ENCODE measurements at places on chromosomes 2 and 18.
A peak's percentile ranks its signal among the peaks of the same experiment; 100 is the strongest.

DNA sequence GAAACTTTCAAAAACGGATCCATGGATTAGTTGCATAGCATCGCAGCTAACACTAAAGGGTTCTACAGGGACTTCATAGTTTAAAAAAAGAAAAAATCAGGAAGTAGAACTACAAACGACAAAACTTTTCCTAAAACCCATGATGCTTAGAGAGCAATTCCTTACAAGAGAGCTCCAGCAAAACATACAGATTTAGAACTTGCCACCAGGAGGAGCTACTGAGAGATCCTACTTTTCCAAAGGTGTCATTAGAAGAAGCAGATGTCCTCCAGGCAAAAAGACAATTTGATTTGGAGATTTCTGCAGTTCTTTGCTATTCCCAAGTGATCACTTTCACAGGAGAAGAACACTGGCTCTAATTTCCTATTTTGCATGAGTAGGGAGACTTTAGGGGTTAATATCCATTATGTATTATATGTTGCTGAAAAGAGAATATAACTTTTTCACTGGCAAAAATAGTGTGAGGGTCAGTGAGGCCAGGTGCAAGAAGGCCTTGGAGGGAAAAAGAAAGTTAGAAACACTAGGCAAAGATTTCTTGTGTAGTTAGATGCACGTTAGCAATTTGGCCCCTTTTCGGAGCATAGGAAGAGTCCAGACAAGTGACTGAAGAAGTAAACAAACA is 436.2 kb downstream of the SUCLG1 start:
- DNase-seq = no peak

GRCh38 chr18:36812678-36813077 is 16.1 kb downstream of the TPGS2 start:
- no peak for DNase-seq

- no peak for DNase-seq
These were observed 32.8 kb downstream of the MAIP1 start for GRCh38 chr2:199988151-199988550.

DNA sequence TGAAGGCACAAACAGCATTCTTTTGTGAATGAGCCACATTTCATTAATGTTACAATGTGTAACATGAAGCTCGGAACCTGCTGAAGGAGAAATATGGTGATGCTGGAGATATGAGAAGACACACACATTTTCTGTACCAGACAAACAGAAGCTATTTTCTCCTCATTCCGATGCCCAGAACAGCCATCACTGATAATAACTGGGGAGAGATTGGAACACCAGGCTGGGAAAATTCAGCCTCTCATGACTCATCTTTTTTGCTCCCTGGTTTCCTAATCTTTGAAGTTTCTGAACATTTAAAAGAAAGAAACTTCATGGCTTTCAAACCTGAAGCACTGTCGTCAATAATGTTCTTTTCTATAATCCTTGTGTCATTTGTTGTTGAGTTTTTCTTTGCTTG is 110.9 kb downstream of the LYPD6 start:
- no peak for DNase-seq

- peak; percentile 78 for DNase-seq
These were observed 31.8 kb downstream of the KLF7 start for GRCh38 chr2:207133820-207134519.

GRCh38 chr2:100270381-100271146 is 51.7 kb downstream of the LONRF2 start:
- no peak for DNase-seq

GRCh38 chr2:5035057-5035488 is 657.1 kb upstream of the SOX11 start:
- peak; percentile 86 for DNase-seq

GRCh38 chr18:56891116-56891515 is 240.0 kb downstream of the WDR7 start:
- no peak for DNase-seq

GRCh38 chr2:169877398-169877797 is 50.1 kb downstream of the UBR3 start:
- no peak for DNase-seq

DNA sequence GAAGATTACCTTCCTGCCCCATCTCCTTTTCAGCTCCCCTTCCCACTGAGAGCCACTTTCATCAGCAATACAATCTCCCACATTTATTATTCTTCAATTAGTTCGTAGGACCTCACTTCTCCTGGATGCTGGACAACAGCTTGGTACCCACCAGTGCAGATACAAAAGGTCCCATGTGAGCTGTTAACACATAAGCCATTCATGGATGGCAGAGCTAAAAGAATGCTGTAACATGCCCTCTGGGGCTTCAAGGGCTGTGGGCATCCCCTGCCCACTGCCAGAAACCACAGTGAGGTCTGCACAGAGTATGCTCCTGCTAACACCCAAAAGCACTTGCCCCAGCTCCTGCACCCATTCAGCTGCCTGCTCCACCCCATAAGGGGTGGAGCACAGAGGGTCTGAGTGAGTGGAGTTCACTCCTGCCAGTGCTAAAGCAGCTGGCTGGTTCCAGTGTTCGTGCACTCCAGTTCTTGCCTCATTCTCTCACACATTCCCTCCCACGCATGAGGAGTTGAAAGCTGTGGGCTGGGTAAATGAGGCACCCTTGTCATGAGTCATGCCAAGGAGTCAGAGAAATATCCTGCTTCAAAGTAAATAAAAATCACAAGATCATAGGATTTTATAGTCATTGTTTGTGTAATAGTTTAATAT is 305.9 kb upstream of the TMEFF2 start:
- DNase-seq = no peak

GRCh38 chr2:172564376-172564775 is 8.5 kb downstream of the PDK1 start:
- DNase-seq = no peak

DNA sequence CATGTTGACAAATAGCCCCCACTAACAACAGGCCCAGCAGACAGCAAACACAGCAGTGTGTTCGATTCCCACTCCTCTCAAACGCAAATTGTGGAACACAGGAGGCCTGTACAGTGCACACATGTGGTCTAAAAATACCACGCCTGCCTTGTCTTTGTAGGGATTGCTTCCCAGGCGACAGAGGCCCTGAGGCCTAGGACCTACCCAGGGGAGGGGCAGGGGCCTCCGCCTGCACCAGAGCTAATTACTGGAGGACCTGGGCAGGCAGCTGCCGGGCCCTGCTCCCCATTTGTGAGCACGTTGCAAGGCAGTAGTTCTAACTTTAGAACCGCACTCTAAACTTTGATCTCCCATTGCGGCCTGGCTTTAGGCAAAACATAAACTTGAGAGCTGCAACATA is 316.0 kb downstream of the TXNL1 start:
- DNase-seq = no peak

- DNase-seq = no peak
These were observed 7.6 kb downstream of the FSIP2 start for GRCh38 chr2:185745864-185746859.

GRCh38 chr2:134667081-134667480 is 51.7 kb downstream of the TMEM163 start:
- no peak for DNase-seq

DNA sequence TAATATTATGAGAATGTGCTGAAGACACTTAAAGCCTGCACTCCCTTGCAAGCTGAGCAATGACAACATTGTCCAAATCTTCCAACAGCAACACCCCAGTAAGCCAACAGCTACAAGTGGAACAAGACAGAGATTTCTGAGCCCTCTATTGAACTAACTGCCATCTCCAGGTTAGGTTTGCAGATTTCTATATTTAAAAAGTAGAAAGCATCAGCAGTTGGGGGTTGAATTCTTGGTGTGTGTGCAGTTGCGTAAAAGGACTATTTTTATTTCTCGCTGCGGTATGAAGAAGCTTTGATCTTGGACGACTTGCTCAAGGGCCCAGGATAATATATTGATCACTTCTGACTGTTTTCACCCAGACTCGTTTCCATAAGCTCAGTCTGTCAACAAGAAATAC is 106.2 kb upstream of the ZFP36L2 start:
- DNase-seq = no peak

- no peak for DNase-seq
These were observed 272.8 kb upstream of the MMADHC start for GRCh38 chr2:149860276-149860921.

- DNase-seq = no peak
These were observed 349.2 kb upstream of the ZC3H15 start for GRCh38 chr2:186136860-186137259.

- no peak for DNase-seq
These were observed 218.5 kb upstream of the HDAC4 start for GRCh38 chr2:239619369-239619768.

DNA sequence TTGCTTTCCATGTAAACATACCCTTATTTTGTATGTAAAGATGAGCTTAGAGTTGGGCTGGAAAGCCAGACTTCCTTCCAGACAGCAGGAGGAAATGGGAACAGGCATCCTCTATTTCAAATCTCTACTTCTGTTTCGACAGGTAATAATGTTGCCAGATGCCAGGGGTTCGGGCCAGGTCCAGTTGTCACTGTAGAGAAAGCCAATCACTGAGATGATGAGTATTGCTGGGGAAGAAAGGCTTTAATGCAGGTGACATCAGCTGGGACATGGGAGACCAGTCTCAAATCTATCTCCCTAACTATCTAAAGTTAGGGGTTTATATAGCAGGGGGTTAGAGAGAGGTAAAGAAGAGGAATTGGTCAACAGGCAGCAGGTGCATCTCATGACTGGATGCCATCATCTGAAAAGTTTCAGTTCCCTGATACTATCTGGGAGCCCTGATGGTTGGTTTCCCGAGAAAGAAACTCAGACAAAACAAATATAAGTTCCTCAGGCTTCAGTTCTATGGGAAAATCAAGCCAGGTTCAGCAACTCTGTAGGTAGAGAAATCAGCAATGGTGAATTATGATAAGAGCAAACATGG is 9.3 kb upstream of the MTCL1 start:
- no peak for DNase-seq

GRCh38 chr18:49949951-49950395 is 136.6 kb upstream of the ACAA2 start:
- no peak for DNase-seq

GRCh38 chr18:39701055-39701783 is 2135.6 kb upstream of the CELF4 start:
- DNase-seq = no peak

GRCh38 chr18:57957210-57957609 is 86.8 kb upstream of the NEDD4L start:
- no peak for DNase-seq

GRCh38 chr2:238853218-238853617 is 5.3 kb downstream of the TWIST2 start:
- DNase-seq = no peak

DNA sequence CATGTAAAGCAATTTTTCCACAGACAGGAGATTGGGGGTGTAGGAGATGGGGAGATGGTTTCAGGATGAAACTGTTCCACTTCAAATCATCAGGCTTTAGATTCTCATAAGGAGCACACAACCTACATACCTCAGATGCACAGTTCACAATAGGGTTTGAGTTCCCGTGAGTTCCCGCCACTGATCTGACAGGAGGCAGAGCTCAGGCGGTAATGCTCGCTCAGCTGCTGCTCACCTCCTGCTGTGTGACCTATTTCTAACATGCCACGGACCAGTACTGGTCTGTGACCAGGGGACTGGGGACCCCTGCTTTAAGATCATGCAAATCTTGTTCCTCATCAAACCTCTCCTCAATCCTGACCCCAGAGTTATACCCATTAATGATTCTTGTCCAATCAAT is 70.1 kb downstream of the RPE start:
- DNase-seq = no peak

DNA sequence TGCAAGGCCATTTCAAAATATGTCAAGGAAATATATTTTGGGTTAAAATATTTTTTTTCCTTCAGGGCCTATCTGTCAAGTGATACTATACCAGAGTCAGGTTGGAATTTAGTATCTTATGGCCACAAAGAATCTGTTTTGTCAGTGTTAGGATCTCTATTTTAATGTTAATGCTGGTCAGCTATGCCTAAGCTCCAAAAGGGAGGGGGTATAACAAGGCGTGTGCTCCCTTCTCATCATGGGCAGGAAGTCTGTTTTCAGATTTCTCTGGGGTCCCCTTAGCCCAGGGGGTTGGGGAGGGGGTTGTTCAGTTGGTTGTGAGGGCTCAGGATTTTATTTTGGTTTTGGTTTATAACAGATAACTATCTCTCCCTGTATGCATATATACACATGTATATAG is 126.4 kb downstream of the TMEM163 start:
- DNase-seq = no peak

DNA sequence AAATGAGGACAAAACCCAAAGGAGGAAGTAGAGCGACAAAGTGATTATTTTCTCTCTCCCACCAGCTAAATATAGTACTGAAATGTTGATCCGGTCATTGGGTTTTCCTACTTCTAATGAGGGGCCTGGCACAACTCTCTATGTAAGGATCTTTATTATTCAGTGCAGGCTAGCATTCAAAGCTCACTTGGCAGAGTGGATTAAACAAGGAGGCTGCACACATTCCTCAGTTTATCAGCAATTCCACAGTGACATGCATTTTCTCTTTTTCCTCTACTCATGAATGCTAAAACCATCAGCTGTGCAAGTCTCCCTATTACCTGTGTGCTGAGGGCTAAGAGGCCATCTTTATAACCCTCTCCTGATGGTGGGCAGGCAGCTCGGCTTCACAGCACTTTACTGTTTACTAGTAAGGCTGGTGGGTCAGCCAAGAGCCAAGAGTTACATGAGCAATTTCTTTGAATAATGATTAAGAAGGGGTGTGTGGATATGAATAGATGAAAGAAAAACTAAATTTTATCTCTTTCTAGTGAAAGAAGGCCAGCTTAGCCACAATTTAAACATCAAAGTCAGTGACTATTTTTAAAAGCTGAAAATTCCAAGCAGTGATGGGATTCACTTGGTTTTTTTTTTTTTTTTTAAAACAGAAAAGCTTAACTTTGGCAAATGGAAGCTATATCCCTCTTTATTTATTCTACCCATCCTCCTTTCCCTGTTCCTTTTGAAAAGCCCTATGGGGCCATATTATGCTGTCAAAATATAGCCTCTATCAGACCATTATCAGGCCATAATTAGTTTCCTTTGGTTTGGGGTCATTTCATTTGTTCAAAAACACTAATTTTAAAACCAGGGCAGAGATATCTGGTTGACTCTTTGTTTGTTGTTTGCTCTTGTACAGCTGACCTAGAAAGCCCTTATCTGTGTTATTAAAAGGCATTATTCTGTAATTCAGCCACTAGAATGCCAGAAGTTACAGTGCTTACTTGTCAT is 111.0 kb downstream of the RBM43 start:
- DNase-seq = no peak

GRCh38 chr2:165766326-165766927 is 27.6 kb downstream of the GALNT3 start:
- DNase-seq = no peak
